Substantia nigra (tissue), 51 donors: ENCODE measurements at places on chromosomes 11 and 22.

GRCh38 chr11:2558397-2558796 lies 113.6 kb downstream of the KCNQ1 start:
- no peak for DNase-seq

- no peak for DNase-seq
Observed at GRCh38 chr11:72773696-72774095, 20.2 kb downstream of the STARD10 start.

- no peak for DNase-seq
Observed at GRCh38 chr11:6300325-6300724, 20.0 kb downstream of the CAVIN3 start.

DNA sequence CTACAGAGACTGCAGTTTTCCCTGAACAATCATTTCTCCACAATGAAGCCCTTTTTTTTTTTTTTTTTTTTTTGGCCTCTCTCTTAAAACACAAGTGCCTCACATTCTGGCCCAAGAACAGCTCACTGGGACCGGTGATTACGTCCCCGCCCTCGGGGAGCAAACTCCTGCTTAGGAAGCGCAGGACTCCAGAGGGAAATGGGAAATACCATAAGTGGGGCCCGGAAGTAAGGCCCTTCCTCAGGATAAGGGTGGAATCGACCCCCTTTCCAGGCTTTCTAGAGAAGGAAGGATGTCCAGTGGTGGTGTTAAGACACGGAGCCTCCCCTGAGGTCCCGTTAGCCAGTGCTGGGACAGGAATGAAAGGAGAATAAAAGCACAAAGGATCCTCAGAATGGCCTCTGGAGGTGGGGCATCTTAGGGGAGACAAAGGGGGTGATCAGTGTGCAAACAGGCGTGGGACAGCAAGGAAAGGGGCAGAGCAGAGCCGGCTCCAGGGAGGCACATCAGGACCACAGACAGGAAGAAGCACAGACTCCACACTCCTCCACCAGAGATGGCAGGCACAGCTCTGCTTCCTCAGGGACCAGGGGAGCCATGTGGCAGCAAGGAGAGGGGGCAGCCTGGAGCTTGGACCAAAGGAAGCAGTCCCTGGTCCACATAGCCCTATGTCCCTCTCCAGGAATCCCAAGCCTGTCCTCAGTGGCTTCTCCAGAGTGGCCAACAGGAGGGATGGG lies 61.3 kb downstream of the CHST1 start:
- no peak for DNase-seq

DNA sequence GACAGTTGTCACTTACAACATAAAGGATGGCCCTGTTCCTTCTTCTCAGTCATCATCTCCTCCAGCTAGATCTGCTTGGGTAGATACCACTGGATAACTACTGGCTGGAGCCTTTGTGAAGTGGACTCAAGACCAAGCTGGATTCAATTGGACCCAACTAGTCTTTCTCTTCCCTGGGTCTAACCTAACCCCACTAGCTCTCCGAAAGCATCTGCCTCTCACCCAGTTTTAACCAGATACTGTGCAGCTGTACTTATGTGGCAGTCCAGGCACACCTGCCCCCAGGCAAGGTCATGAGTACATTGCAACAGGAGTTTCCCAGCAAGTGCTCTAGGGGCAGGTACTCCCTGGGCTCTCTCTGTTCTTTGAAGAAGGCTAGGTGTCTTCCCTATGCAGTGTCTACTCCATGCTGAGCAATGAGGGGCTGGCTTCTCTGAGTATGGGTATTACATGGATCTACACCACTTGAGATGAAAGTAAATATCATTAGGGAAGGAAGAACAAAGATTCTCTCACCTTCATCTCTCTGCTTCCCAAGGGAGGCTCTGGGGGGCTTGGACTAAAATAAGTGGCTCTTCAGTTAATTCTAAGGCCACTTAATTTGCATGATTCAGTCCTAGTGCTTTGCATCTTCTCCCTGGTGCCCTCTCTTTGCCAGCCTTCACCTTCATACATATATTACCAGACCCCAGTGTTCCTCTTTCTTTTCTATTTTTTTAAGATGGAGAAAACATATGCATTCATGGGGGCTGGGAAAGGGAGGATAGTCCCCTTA lies 236.1 kb downstream of the NXPE2 start:
- DNase-seq: no peak

GRCh38 chr11:33734441-33735270 lies 1.6 kb downstream of the CD59 start:
- no peak for DNase-seq
